ENCODE measurements at places on chromosomes 3 and 15.

DNA sequence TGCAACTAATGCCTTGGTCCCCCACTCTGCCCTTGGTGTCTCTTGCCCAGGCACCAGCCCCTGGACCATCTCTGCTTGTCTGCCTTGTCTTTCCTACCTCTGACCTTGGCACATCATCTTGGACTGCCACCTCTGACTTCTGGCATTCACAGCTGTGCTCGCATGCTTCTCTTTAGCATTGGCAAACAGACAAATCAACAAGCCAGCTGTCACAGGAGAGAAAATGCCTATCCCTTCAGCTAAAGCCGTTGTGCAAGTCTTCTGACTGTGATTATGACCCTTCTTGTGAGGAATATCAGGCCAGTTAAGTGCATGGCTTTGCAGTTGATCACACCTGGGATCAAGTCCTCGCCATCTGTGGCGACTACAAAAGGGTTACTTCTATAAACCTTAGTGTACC, 84.6 kb downstream of the PRICKLE2 start:
- DNase-seq, result no peak

DNA sequence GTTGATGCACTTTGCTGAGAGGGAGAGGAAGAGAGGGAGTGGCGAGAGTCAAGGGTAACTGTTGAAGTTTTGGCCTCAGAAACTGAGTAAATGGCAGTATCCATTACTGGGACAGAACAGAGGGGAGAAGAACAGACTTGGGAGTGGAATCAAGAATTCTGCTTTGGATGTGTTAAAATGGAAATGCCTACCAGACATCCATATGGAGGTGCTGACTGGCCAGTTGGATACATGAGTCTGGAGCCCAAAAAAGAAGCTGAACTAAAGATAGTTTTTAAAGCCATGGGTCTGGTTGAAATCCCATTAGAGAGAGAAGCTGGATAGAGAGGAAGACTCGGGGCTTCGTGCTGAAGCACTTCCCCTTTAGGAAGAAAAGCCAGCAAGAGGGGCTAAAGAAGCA, 35.9 kb upstream of the NSMCE3 start:
- no peak for DNase-seq

DNA sequence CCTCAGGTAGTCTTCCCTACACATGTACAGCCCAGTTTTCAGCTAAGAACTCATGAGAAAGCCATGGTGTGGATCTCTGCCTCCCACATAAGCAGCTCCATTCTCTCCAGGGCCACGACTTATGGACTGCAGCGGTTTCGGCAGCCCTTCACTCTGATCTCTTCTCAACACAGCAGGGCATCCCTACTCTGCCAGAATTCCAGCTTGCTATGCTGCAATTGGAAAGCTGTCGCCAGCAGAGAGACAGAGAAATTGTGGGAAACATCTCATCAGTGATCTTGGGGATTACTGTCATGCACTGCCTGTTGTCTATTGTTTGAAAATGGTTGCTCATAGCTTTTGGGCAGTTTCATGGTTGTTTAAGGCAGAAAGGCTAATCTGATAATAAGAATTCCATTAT, 11.9 kb upstream of the BLM start:
- DNase-seq, result no peak

DNA sequence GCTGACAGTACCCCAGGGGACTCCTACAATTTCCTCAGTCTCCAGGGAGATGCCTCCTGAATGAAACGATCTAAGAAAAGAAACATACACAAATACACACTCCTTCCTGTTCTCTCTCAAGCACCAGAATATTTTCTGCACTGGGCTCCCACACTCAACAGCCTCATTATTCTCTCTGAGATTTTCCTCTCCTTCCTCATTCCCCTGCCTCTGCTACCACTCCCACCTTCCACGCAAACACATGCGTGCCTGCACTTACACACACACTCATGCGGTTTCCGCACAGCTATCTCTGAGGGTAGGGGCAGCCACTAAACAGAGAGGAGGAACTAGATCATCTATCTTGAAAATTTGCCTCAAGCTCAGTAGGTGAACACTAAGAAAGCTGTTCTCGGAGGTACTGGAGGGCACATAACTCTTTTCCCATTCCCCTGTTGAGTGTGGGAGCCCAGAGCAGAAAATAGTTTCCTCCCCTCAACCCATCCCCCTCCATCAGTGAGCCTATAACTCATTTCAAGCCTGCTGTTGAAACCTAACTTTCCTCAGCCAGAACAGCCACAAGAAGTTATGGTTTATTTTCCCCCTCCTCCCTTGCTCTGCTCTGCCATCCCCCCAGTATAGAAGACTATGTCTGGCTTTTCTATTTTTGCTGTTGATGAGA, 30.5 kb upstream of the TIPARP start:
- no peak for DNase-seq

DNA sequence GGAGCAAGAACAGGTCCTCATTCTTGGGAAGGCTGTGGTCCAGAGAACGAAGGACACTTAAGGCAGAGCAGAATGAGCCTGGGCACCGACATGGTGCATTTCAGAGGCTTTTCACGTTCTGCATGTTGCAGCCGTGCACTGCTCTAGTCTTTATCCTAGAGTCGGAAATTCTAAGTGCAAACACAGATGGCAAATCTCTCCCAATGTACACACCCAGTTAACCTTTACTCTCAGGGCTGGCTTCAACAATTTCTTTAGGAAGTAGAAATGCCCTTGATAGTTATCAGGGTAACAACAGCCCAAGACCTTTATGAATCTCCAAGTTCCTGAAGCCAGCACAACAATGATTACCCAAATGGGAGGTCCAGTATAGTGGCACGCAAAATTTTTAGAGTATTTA, 39.1 kb upstream of the LRTM1 start:
- no peak for DNase-seq

- DNase-seq, result no peak
Measured at GRCh38 chr3:102225407-102226132, 209.2 kb upstream of the ZPLD1 start.

- no peak for DNase-seq
Measured at GRCh38 chr3:169237201-169237600, 426.3 kb downstream of the MECOM start.

DNA sequence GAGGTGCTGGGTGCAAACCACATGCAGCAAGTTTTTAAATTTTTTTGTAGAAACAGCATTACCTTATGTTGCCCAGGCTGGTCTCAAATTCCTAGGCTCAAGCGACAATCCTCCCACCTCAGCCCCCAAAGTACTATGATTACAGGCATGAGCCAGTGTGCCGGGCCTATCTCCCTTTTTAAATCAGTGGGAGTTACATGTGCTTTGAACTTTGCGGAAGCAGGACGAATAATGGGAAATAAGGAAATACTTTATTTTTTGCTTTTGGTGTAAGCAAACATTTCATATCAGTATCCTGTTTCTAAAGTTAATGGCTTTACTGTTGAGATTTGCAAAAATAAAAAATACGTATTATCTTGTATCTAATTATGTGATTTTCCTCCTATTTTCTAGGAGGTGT, 9.1 kb downstream of the NR1D2 start:
- no peak for DNase-seq

Data from stimulated activated CD4-positive, alpha-beta T cell treated with anti-CD3 and anti-CD28 coated beads, Interleukin-1b, Interleukin-23, amount 100 ng/mL, for 1 hour (primary cell).